ENCODE measurements at places on chromosomes 5 and 9. TPM values are rescaled to one million over a fixed set of nuclear protein-coding genes. Genes with fewer than 3 reads are reported as not detected.

- DNase-seq = peak; percentile 34
- peaks cover 2% of the 10 kb centered on the region for H3K4me1 ChIP-seq
- no peak overlapping the region for H3K4me3 ChIP-seq
- H3K36me3 ChIP-seq = peaks cover 2% of the 10 kb centered on the region
- peaks cover 38% of the 10 kb centered on the region for H3K27me3 ChIP-seq
- H3K27ac ChIP-seq = no peak overlapping the region
Observed at GRCh38 chr5:7394889-7395431, 978 bp upstream of the ADCY2 start.

DNA sequence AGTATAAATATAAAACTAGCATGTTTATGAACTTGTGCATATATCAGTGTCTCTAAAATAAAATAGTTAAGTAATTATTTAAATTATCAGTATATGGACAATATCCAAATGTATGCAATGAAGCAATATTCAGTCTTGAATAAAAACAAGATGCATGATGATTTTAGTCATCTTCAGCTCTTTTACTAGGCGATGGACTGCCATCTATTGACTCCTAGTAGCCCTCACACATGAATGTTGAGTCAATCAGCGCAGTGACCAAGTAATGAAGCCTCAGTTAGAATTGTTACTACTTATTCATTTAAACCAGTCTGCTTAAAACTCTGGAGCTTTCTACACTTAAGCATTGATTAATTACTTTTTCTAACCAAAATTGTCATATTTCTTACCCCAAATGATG is 92.9 kb upstream of the GRHPR start:
- DNase-seq = peak; percentile 62
- H3K27me3 ChIP-seq = no peaks in the 10 kb centered on the region
- no peak overlapping the region for H3K27ac ChIP-seq
- no peaks in the 10 kb centered on the region for H3K4me1 ChIP-seq

- no peaks in the 10 kb centered on the region for H3K36me3 ChIP-seq
- H3K27ac ChIP-seq = no peak overlapping the region
- H3K4me1 ChIP-seq = peaks cover 4% of the 10 kb centered on the region
- H3K4me3 ChIP-seq = no peak overlapping the region
Observed at GRCh38 chr9:615756-616155, 225.7 kb upstream of the DMRT1 start.

The GABRA1 gene
- total RNA-seq = not detected

The PCDHB8 gene
- total RNA-seq = not detected

The NUTM2G gene
- total RNA-seq = not detected

Data from activated CD4-positive, alpha-beta T cell treated with anti-CD3 and anti-CD28 coated beads, Interleukin-2, amount 10 ng/mL, durations not matched to agents 24 days and 14 days (primary cell).